ENCODE measurements at places on chromosomes 12 and 14.

DNA sequence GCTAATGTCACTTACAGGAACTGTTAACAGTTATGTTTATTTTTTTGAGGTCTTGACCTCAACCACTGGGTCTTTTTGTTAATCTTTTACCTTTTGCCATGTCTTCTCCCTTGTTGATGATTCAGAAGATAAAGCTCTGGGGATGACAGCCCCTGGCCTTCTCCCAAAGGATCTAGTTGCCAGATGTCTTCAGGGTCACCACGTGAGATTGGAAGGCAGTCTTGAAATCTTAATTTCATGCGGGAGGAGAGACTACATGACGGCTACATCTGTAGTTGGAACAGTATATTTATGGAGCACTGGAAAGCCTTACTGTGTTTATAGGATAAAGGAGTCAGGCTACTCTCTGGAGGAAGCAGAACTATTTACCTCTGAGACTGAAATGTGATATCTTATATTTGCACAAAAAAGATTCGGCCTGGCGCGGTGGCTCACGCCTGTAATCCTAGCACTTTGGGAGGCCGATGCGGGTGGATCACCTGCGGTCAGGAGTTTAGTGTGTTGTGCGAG lies 5.6 kb downstream of the MLEC start:
- no peak for DNase-seq

DNA sequence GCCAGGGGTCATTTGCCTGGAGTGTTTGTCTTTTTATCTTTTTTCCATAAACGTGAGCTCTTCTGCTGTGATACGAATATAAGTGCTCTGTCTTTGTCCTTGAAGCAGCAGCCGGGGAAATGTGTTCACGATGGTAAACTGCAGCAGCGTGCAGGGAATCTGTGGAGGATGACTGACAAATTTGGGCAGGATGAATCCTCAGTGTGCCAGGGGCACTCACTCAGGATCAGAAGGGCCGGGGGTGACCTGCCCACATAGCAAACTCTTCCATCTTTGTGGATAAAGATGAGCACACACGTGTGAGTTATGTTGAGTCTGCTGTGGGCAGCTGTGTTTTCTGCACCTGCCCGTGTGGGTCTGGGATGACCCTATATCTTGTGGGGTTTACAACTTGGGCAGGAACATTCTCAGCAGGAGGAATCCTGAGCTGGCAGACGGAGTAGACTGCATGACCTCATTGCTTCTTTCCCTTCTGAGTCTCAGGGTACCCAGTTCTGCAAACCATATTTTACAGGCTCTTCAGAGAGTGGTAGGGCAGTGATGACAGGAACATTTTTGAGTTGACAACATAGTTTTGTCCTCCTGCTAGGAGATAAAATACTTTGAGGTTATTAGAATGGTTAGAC lies 711 bp downstream of the ANO4 start:
- no peak for DNase-seq

DNA sequence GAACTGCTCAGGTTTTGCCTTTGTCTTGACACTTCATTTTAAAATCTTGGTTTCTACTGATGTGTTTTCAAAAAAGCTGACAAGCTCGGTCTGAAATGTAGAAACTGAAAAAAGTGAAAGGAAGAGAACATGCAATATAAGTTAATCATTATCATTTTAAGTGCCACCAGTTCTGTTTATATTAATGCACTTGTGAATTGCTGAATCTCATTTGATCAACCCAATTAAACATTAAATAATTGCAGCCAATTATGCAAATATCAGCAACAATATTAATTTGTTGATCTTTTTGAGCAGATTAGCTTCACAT lies 133.8 kb downstream of the BCAT1 start:
- no peak for DNase-seq

DNA sequence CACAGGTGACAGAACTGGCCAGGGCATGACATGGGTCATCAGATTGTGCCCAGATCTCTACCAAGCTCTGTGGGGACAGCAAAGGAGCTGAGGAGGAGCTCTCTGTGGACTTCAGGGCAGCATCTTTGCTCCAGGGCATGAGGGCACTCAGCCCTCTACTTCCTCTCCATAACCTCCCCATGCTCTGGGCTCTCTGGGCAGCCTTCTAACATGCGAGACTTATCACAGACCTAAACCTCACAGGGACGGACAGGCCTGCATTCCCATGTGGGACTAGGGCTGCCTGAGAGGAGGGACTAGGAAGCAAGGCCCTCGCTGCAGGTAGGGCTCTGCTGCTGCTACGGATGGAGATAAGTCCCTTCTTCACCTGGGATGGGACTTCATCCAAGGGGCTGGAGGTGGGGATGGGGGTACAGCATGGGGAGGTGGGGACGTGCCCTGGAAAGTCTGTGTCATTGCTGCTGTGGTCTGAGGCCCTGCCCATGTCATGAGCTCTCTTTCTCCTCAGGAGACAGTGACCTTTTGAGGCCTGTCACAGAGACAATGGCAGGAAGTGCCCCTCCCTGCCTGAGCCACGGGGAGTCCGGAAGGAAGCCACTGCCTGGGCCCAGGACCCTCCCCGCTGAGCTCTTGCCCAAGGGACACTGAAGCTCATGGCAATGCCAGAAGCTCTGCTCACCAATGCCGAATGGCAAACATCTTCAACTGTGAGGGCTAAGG lies 44.1 kb downstream of the PITPNM2 start:
- no peak for DNase-seq

DNA sequence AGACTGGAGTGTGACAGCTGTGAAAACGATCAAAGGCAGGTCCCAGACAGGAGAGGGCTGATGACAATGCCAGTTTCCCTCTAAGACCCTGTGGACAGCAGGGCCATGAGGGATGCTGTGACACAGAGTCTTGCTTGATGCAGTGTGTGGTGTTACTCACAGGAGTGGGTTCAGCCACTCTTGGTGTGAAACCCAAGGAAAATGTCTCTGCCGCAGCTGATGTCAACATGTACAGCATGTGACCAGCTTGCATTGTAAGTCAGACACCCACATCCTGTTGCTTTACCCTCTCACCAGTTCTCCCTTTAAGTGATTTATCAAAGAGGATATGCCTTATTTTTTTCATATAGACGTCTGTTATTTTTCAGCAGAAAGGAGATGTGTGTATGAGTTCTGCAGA lies 268.6 kb downstream of the BTG1 start:
- DNase-seq: peak; percentile 4

GRCh38 chr12:99261256-99261655 lies 386.3 kb upstream of the GARIN6 start:
- no peak for DNase-seq

- DNase-seq: peak; percentile 95
Observed at GRCh38 chr14:24911324-24912109, 138.4 kb downstream of the STXBP6 start.

DNA sequence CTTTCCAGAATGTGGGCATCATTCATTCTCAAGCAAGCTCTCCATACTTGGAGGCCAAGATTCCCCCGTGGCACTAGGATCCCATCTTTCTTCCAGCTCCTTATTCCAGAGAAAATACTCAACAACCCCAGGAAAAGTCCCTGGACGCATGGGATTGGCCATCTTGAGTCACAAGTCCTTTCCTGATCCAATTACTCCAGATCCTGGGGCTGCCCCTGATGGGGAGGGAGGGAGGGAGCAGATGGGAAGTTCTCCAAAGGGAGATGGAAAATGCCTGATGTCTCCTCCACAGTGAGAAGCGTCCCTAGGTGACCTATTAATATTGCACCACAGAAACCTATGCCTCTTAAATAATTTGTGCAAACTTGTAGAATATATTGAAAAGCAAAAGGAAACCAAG lies 12.4 kb upstream of the KCNK13 start:
- DNase-seq: no peak

GRCh38 chr12:129550353-129550752 lies 353.5 kb downstream of the TMEM132D start:
- DNase-seq: no peak

- no peak for DNase-seq
Observed at GRCh38 chr14:90674043-90674670, 142.1 kb downstream of the TTC7B start.

- DNase-seq: peak; percentile 68
Observed at GRCh38 chr12:121033625-121034349, 5.3 kb downstream of the OASL start.

- no peak for DNase-seq
Observed at GRCh38 chr14:101185073-101185835, 281.7 kb upstream of the RTL1 start.

DNA sequence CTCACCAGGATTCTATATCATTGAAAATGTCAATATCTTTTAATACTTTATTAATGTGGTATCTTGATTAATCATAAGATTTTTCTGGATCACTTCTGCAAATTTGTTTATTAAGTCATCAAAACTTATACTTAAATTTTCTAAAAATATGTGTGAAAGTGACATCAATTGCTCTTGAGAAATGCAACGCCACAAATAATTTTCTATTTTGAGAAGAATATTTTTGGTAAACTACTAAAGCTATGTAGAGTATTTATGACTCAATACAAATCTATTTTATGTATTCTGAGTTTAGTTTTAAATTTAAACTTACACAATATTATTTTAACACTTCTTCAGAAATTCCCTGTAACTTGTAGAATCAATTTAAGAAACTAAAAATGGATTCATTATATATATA lies 263.3 kb downstream of the RASSF9 start:
- no peak for DNase-seq

GRCh38 chr14:51304941-51305340 lies 64.9 kb downstream of the TMX1 start:
- peak; percentile 82 for DNase-seq

GRCh38 chr14:25463480-25463879 lies 413.5 kb upstream of the STXBP6 start:
- DNase-seq: no peak

DNA sequence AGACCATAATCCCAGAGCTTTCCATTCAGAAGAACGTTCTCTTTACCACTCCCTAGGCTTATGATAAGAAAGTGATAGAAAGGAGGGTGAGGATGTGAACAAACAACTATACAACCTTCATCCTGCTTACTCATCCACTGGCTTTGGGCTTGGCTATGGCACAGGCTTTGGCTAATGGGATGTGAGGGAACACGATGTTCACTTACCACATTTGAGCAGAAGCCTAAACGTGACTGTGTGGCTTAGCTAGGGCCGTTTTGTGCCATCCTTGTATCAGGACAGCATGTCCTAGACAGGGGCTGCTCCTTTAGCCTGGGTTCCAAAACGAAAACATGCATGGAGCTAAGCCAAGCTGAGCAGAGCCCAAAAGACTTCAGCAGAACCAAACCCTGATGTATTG lies 118.6 kb upstream of the CCDC175 start:
- no peak for DNase-seq

DNA sequence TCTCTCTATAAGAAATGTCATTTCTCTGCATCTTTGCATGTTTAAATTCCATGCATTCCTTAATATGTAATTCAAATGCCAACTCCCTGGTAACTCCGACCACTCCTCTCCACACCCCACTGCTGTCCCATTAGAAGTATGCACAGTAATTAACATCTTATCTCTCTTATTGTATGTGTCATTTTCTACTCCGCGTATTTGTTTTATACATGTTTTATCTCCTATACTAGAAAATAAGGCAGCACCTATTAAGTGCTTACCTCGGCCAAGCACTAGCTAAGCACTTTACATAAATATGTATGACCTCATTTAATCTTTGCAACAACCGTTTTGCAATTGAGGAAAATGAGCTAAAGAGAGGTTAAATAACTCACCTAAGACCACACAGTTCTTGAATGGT lies 469.8 kb downstream of the BCAT1 start:
- DNase-seq: no peak

- DNase-seq: no peak
Observed at GRCh38 chr12:112894128-112894527, 12.6 kb upstream of the OAS1 start.

- peak; percentile 8 for DNase-seq
Observed at GRCh38 chr14:70027785-70028428, 148.7 kb downstream of the SMOC1 start.

DNA sequence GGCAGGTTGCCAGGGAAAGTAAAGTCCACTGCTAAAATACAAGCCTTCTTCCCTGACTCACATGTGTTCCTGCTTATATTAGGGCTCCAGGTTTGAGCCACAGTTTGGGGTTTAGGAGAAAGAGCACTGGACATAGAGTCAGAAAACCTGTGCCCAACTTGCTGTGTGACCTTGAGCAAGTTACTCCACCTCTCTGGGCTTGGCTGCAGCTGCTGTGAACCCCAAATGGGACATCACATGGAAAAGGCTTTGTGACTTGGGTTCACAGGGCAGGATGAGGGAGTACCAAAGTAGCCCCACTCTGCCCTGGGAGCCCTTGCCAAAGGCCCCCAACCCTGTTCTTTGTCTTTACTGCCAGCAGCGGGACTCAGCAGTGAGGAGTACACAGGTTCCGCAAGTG lies 79.0 kb upstream of the NOS1 start:
- DNase-seq: no peak

DNA sequence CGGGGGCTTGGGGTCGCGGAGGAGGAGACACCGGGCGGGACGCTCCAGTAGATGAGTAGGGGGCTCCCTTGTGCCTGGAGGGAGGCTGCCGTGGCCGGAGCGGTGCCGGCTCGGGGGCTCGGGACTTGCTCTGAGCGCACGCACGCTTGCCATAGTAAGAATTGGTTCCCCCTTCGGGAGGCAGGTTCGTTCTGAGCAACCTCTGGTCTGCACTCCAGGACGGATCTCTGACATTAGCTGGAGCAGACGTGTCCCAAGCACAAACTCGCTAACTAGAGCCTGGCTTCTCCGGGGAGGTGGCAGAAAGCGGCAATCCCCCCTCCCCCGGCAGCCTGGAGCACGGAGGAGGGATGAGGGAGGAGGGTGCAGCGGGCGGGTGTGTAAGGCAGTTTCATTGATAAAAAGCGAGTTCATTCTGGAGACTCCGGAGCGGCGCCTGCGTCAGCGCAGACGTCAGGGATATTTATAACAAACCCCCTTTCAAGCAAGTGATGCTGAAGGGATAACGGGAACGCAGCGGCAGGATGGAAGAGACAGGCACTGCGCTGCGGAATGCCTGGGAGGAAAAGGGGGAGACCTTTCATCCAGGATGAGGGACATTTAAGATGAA lies 630 bp downstream of the FOS start:
- peak; percentile 67 for DNase-seq

DNA sequence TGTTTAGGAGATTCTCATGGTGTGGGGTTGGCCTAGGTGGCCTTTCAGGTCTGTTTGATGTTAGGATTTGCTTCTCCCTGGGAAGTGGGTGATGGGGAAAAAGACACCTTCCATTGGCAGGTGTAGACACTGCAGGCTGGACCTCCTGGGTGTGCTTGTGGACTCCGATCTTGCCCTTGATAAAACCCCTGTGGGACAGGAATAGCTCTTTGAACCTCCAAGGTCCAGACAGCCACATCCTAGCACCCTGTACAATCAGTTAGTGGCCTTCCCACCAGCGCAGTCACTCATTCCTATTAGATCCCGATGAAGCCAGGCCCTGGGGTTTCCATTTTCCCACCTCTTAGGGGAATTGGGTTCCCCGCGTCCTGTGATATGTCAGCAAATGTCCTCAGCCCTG lies 28.5 kb downstream of the MEG3 start:
- no peak for DNase-seq

DNA sequence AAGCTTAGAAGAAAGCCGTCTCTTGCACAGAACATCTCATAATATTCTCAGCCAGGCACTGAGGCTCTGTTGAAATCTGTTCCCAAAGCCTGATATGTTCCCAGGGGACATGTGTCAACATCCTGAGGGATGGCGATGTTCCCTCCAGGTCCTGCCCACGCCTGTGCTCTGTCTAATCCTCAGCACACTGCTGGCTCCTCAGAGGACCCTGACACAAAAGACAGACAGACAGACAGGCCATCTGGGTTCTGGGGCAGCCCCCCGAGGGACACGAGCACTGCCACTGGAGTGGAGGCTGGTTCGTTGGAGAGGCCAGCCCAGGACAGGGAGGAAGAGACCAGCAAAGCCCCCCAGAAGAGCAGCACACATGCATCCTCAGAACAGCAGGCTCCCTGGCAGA lies 27.8 kb downstream of the CHGA start:
- DNase-seq: no peak

- DNase-seq: no peak
Observed at GRCh38 chr12:2856051-2856450, 788 bp downstream of the TEX52 start.
